ENCODE measurements at places on chromosomes 13 and 19.

DNA sequence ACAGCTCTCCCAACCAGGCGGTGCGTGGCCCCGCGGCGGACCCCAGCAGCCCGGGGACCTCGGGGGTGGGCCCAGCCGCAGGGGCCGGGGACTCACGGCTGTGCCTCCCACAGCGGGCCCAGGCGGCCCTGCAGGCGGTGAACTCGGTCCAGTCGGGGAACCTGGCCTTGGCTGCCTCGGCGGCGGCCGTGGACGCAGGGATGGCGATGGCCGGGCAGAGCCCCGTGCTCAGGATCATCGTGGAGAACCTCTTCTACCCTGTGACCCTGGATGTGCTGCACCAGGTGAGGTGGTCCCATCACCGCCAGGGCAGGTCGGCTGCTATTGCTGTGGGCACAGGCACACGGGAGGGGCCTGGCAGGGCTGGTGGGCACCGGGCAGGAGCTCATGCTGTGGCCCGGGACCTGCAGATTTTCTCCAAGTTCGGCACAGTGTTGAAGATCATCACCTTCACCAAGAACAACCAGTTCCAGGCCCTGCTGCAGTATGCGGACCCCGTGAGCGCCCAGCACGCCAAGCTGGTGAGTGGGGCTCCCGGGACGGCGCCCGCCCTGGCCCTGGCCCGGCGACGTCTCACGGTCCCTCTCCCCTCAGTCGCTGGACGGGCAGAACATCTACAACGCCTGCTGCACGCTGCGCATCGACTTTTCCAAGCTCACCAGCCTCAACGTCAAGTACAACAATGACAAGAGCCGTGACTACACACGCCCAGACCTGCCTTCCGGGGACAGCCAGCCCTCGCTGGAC lies 7.3 kb downstream of the PTBP1 start:
- DNase-seq, result no peak

- DNase-seq, result no peak
Observed at GRCh38 chr13:27500806-27501534, 50.6 kb upstream of the MTIF3 start.

DNA sequence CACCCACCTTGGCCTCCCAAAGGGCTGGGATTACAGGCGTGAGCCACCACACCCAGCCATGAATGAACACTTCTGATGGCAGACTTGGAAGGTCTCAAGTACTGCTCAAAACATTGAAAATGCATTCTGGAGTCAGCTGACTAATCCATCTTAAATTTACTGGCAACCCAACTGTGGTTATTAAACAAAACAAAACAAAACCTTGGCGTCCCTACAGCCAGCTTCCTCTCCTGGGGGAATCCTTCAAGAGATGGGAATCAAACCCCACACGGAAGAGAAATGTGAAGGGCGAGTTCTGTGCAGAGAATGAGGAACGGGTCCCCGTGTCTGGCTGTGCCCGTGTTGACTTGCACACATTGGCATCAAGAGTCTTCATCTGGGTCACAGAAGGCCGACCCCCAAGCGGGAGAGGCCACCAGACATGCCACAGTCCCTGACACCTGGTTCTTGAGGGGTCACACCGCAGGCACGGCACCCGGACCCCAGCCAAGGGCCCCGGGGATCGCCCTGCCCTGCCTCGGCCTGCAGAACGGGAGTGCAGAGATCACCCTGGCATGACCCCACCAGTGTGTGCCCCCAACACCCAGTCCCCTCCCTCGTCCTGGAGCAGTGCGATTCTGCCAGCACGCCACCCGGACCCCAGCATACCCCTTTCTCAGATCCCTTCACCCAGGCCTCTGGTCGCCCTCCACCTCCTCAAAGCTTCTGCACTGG lies 3.2 kb downstream of the MAP2K2 start:
- DNase-seq, result no peak

DNA sequence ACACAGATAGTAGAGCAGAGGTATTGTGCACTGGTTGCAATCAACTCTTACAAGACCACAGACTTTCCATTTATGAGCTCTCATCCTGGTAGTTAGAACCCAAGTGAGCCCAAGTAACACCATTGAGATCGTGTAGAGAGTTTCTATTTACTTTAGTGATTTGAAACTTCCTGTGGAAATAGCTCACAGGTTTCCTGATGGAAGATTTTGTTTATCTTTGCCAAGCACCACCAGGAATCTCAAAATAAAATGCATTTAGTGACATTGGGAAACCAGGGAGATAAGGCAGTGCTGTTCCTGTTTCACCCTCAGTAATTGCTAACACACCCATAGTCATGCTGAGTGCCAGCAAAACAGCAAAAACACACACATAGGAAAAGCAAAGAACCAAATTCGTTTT lies 102.5 kb downstream of the FLT1 start:
- DNase-seq, result no peak

- DNase-seq, result no peak
Observed at GRCh38 chr19:56995303-56995702, 124.5 kb upstream of the USP29 start.

All from GM12878 (cell line).